ENCODE measurements at places on chromosomes 1 and 21. TPM values are rescaled to one million over a fixed set of nuclear protein-coding genes. Genes with fewer than 3 reads are reported as not detected.
A peak's percentile ranks its signal among the peaks of the same experiment; 100 is the strongest.

DNA sequence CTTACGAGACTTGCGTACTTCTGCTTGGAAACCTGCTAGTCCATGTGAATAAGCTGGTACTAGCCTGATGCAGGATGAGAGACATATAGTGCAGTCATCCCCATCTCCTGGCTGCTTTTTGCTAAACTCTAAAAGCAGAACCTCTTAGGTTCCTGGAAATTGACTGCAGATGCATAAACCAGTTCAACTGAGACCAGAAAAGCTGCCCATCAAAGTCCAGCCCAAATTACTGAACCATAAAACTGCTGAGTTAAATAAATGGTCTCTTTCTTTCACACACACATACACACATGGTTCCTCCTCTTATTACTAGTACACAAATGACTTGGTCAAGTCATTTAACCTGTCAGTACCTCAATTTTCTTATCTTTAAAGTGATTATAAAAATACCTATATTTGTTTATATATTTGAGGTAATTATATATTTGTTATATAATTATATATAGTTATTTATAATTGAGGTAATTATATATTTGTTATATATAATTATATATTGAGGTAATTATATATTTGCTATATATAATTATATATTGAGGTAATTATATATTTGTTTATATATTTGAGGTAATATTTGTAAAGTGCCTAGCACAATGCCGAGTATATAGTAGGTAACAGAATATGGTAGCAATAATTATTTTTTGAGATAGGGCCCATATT is 25.2 kb upstream of the RABGAP1L start:
- no peak for DNase-seq

GRCh38 chr1:1391225-1391624 is 7.9 kb downstream of the CCNL2 start:
- no peak for DNase-seq

GRCh38 chr1:38918568-38918967 is 23.1 kb downstream of the RHBDL2 start:
- DNase-seq, result no peak

DNA sequence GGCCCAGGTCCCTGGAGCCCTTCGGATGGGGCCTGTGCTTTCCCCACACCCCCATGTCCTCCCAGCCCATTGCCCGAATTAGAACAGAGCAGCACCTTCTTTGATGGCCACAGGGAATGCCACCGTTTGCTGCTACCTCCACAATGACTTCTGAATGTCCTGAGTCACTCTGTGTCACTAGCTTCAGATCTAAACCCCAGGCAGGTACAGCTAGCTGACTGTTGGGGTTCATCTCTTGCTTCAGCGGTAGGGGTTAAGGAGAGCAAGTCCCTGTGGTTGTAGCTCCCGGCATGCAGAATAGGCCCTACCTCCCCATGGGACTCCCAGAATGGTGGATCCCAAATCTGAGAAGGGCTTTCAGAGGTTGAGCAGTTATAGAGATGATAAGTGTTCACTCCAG is 291.1 kb upstream of the POU3F1 start:
- no peak for DNase-seq

- DNase-seq, result peak; percentile 24
Measured at GRCh38 chr21:37281993-37282392, 14.9 kb upstream of the VPS26C start.

- DNase-seq, result no peak
Measured at GRCh38 chr1:109389638-109390341, 7.9 kb downstream of the SORT1 start.

Gene ATF6
- 23.5 TPM for total RNA-seq

Gene DDX20
- total RNA-seq, result 11.4 TPM

Gene CDK18
- total RNA-seq, result 4.1 TPM

Gene LCE1A
- total RNA-seq, result not detected

Measured in activated naive CD4-positive, alpha-beta T cell treated with anti-CD3 and anti-CD28 coated beads for 36 hours (primary cell).